ENCODE measurements at places on chromosomes 2 and 18.
A peak's percentile ranks its signal among the peaks of the same experiment; 100 is the strongest.

DNA sequence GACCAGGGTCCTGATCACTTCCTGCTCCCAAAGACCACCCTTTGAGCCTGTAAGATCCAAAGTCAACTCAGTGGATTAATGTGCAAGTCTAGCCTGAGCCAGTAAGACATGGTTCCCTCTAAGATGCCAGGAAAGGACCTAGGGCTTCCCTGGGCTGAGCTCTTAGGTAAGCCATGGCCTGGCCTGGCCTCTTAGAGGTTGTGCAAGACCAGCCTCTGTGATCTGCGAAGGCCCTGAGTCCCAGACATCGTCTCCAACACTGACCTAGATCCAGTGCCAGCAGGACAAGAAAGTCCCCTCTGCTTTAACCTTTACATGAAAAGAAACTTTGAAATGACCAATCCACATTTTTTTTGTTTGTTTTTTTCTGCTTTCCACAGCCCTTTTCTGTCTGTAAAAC is 73.6 kb upstream of the CYP1B1 start:
- no peak for DNase-seq

DNA sequence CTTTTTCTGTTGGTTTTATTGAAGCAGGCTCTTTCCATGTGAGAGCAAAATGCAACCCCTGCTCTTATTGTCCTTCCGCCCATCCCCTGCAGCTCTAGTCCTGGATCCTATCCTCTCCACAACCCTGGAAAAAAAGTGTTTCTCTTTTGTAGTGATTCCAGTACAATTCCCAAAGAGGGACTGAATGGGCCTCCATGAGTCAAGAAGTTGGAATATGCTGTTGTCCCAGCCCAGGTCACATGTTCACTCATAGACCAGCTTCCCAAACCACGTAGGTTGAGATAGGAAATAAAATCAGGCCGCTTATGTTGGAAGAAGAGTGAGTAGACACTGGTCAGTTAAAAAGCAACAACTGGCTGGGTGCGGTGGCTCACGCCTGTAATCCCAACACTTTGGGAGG is 39.4 kb downstream of the CPO start:
- no peak for DNase-seq

GRCh38 chr2:234502919-234503285 is 6.0 kb upstream of the ARL4C start:
- no peak for DNase-seq

GRCh38 chr2:191226196-191226595 is 19.0 kb upstream of the MYO1B start:
- no peak for DNase-seq

- DNase-seq, result no peak
These were observed 107.7 kb downstream of the COL6A3 start for GRCh38 chr2:237306083-237306786.

- DNase-seq, result peak; percentile 59
These were observed 5.0 kb downstream of the NT5DC4 start for GRCh38 chr2:112725545-112726457.

GRCh38 chr2:60499651-60500265 is 53.7 kb downstream of the BCL11A start:
- no peak for DNase-seq

GRCh38 chr18:79961527-79962291 is 2.7 kb upstream of the HSBP1L1 start:
- no peak for DNase-seq

GRCh38 chr2:180966378-180966777 is 14.0 kb upstream of the UBE2E3 start:
- DNase-seq, result no peak

GRCh38 chr2:25251071-25251421 is 82.7 kb upstream of the POMC start:
- no peak for DNase-seq

GRCh38 chr2:69013840-69014821 is 1.2 kb downstream of the ANTXR1 start:
- no peak for DNase-seq

DNA sequence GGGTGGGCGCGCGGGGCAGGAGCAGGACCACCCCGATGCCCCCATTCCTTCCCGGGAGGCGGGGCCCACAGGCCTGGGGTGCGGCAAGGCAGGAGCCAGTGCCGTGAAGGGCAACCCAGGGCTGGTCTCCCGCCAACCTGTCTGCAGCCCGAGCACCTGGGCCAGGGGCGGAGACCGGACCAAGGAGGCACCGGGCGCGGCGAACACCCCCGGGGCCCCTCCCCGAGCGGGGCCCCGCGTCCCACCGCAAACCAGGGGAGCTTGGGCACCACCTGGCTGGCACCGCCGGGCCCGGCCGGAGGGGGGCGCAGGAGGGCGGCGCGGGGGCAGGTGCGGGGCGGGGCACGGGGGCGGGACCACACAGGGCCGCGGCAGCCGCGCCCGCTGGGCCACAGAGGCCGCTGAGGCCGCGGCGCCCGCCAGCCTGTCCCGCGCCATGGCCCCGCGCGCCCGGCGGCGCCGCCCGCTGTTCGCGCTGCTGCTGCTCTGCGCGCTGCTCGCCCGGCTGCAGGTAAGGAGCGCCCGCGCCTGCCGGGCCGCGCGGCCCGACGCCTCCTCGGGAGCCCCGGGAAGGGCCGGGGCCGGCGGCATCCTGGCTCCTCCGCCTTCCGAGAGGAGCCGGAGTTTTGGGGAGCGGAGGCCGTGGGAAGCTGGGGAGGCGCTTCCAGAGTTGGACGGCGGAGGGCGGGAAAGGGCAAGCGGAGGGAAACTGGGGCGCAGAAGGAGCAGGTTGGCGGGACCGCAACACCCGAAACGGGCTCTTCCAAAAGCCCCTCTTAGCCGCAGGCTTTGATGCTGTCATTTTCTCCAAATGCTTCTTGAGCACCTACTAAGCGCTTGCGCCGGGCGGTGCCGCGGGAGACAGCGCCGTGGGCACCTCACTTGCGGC is at the start of gene TNFRSF11A:
Gene TNFRSF11A (plus strand): TSS at position 394 of the 889 bp plus-strand sequence. CDS start 43 bp downstream, at position 437.
- DNase-seq, result no peak

- no peak for DNase-seq
These were observed 679.3 kb downstream of the NR4A2 start for GRCh38 chr2:155653176-155653575.

DNA sequence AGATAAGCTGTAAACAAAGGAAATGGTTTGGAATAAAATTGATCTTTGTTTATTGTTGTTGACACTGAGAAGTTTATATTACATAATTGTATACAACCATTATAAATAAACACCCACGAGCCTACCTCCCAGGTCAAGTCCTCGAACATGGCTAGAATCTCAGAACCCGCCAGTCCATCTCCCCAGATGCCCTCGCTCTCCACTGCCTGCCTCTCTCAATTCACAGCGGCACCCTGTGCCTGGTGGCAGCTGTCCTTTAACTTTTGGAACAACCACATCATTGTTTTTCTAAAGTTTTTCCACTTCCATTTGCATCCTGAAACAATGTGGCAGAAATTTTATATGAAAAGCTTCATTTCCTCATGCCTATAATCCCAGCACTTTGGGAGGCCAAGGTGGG is 52.2 kb upstream of the OTOS start:
- no peak for DNase-seq

DNA sequence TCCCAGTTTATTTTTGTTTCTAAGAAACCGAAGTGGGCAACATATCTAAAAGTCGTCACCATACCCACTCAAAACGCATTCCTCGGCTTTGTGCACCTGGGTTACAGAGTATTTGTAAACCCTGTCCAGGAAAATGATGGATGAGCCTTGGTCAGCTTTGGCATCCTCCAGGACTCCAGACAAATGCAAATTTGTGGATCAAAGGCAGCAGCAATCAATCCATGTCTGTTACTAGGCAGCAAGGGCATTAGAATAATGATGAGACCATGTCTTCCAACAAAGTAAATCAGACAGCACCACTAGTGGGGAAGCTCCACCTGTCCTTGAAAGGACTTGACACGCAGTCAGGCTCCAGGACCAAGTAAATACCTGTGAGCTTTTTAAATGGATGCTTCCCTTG is 672.6 kb upstream of the GYPC start:
- DNase-seq, result no peak

GRCh38 chr2:60440767-60441163 is 112.7 kb downstream of the BCL11A start:
- no peak for DNase-seq

DNA sequence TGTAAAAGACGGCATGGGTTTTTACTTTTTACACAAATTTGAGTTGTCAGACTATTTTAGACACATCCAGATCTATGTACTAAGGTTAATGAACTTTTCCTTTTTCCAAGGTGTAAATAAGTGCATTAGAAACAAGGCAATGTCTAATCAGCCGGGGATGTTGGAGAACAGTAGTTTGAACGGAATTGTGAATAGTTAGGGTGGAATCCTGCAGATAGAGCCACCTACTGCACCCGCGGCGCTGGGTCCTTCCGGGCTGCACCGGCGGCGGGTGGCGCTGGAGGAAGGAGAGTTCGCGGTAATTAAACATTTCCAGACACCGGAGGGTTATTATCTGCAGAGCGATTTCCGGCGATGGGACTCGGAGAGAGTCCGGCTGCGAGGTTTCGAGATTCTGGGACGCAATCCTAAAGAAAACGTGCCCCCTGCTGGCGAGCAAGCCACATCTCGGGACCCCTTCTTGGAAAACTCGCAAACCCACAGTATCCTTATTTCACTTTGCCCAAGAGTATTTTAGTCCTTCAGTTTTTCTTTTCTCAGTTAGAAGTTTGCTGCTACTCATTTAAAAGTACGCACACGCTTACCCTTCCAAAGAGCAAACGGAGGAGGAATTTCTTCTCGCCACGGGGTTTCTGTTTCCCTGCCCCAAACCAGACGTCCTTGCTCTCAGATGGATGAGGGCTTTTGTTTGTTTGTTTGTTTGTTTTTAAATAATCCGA is 4.5 kb upstream of the OSR1 start:
- DNase-seq, result no peak

GRCh38 chr2:75702593-75702992 is 8.1 kb downstream of the GCFC2 start:
- no peak for DNase-seq

- DNase-seq, result no peak
These were observed 515.4 kb upstream of the CDH2 start for GRCh38 chr18:28692337-28692736.

GRCh38 chr18:56795381-56795780 is 144.2 kb downstream of the WDR7 start:
- DNase-seq, result no peak

DNA sequence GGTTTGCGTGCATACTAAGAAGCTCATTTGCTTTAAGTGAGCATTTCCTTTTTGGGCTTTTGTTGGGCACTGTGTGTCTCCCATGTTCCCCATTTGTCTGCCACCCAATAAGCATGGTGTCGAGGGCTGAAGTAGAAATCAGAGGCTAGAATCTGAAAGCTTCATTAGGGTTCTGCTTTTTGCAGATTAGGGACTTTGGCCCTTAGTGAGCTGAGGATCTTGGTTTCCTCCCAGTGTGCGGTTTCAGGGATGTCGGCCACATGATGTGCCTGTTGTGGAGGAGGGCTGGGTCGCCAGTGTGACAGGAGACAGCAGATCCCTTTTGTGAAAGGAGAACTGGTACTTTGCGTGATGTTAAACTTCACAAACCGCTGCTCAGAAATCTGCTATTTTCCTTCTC is 41.1 kb downstream of the PLEKHB2 start:
- no peak for DNase-seq

GRCh38 chr2:85648619-85649018 is 19.4 kb downstream of the SFTPB start:
- DNase-seq, result no peak
